ENCODE measurements at places on chromosomes 16 and 17. TPM values are rescaled to one million over a fixed set of nuclear protein-coding genes. Genes with fewer than 3 reads are reported as not detected.

DHRS7C gene
- total RNA-seq, result not detected

- DNase-seq, result no peak
These were observed at the start of gene SLFN14 for GRCh38 chr17:35560703-35561102. Gene SLFN14 (minus strand): TSS chr17:35560819. CDS start chr17:35558062, 2,757 bp downstream.

DNA sequence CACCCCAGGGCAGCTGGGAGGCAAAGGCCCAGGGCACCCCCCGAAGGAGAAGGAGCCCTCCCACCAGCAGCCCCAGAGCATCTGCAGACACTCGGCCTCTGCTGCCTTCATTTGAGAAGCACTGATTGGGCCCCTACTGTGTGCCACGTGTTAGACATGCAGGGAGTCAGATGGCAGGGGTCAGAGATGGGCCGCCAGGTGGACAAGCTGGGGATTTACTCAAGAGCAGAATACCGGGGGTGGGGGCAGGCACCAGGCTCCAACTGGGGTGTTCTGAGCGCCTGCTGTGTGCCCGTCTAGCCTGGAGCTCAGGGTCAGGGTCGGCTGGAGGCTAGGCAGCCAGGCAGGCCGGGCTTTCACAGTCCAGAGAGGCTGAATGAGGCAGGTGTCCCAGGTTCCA is 18.7 kb downstream of the TPSG1 start:
- no peak for DNase-seq

DNA sequence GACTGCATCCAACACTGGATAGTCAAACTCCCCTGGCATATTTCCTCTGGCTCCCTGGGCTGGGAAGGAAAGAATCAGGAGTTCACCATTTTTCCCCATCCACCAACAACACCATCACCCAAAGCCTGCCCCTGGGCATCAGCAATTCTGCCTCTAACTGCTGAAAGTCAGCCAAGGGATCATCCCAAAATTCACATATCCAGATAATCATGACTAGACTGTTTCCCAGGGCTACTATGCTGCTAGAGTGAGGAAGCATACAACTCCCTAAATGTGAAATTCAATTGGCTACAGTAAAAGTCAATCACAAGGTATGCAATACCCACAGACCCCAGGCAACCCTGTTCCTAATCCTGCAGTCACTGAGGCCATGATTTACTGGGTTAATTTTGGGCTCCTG is 230.6 kb downstream of the C16orf95 start:
- DNase-seq, result no peak

DNA sequence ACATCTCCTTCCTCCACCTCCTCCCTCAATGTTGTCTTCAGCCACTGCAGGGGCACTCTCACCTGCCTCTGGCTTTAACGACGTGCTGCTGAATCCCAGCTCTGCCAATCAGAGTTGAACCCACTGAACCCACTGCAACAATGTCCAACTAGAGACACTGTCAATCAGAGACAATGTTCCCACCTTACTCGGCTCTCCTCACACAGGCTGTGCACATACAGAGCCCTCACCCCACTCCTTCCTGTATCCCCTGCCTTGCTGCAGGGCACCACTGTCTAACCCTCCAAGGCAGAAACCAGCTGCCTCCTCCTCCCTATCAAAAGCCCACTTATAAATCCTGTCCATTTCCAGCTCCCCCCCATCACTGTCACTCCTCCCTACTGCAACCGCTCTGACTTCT is 58.7 kb downstream of the ANKRD11 start:
- DNase-seq, result no peak

DNA sequence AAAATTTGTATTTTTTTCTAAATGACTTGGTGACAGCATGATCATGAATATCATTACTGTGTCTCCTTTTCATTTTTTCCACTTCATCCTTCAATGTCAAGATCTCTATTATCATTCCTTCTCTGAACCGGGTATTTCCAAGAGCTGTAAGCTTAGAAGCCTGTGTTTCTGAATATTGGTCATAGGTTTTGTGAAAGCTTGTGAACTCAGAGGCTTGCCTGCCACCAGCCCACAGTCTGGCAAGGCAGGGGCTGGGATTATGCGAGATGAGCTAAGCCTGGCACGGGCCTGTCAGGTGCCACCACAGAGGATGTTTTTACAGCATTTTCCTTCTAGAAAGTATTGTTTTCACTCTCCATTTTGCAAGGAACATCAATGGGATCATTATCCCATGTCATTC is 92.8 kb downstream of the MYH10 start:
- no peak for DNase-seq

GRCh38 chr17:11023639-11024479 is 186.0 kb upstream of the PIRT start:
- DNase-seq, result no peak

GRCh38 chr16:13012601-13013000 is 111.2 kb downstream of the SHISA9 start:
- DNase-seq, result no peak
